ENCODE measurements at places on chromosomes 7 and 10.

- no peak for DNase-seq
Measured at GRCh38 chr7:28267012-28267411, 86.4 kb upstream of the JAZF1 start.

DNA sequence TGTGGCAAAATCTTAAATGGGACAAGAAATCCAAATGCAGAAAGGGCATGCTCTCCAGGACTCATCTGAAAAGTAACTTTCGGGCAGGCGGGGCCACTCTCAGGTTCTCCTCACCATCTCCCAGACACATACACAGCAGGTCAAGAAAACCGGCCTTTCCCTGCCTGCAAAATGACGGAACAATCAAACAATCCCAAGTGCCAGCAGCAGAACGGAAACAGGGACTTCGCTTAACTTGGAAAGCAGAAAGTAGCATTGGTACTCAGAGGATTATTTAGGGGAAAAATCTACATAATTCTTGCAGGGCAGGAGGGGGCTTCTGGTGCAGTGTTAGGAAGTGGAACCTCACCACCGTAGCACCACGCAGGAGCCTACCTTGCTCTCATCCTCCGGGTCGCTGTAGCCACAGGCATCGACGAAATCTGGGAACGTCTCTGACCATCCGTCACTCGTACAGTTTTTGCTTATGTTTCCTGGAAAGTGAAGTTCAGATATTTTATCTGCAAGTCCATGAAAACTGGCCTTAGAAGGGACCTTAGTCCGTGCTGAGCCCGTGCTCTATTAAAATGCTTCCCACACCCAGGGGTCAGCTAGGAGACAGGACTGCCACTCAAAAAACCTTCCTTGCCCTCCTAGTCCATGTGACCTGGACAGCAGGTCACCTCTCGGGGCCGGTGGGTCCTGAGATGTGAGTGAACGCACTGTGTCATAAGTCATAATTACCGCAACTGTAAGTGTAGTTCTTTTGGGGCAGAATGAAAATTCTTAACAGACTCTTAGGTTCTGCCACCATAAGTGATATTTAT, 41.1 kb downstream of the VIPR2 start:
- DNase-seq, result no peak

GRCh38 chr10:120394446-120394845, 62.6 kb upstream of the PLPP4 start:
- no peak for DNase-seq

DNA sequence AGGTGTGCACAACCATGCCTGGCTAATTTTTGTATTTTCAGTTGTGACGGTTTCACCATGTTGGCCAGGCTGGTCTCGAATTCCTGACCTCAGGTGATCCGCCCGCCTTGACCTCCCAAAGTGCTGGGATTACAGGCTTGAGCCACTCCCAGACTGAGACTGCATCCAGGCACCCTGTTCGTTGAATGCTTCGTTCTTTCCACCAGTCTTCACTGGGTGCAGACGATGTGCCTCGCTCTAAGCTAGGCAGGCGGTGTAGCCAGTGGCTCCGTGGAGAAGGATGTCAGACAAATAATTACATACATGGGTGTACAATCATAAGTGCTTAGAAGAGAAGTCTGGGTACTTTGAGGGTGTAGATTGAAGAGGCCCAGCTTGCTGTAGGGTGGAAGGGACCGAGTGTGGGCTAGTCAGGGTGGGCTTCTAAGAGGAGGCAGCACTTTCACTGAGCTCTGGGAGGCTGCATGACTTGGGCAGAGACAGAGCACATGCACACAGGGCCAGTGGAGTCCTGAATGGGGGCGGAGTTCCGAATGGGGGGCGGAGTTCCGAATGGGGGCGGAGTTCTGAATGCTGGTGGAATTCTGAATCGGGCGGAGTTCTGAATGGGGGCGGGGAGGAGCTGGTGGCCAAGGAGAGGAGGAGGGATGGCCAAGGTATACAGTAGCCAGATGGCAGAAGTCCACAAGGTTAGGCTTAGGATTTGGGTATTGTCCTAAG, 74.3 kb downstream of the COL26A1 start:
- peak; percentile 74 for DNase-seq

- DNase-seq, result no peak
Measured at GRCh38 chr7:138276891-138277290, 183.2 kb upstream of the TRIM24 start.

- DNase-seq, result peak; percentile 70
Measured at GRCh38 chr7:118590107-118590506, 365.6 kb downstream of the ANKRD7 start.

- DNase-seq, result no peak
Measured at GRCh38 chr10:75038335-75038734, 73.1 kb upstream of the SAMD8 start.

DNA sequence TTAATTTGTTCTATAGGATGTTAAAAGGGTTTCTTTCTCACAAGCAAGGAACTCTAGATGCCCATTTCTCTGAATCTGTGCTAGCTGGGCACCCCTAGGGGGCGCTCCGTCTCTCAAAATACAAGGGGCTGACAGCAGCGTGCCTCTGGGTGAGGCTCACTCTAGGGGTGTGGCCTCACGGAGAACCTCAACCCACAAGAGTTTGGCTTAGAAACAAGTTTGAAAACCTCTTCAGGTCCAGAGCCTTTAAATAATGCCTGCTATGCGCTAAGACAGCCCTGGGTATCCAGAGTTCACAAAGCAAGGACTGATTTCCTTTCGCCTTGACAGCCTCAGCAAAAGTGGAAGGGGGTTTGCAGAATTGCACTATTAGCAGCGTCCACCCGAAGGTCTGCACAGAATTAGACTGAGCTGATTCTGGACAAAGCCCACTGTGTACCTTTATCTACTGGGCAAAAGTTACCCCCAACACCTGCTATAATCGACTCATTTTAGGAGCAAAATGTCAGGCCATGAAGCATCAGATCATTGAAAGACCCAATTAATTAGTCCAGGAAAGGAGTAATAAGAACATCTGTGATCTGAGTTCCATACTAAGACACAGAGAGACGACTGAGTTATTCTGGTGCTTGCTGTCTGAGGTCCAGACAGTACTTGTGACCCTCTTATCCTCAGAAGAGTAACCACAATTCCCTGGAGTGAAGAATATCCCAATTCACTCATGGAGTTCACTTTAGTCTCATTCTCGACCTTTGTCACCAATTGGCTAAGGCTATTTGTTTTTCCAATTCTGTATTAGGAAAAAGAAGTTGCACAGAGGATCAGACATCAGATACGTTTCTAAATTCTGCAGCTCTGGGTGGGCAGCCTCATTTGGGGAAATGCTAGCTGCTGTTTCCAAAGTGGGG, 574 bp upstream of the CPED1 start:
- peak; percentile 88 for DNase-seq

DNA sequence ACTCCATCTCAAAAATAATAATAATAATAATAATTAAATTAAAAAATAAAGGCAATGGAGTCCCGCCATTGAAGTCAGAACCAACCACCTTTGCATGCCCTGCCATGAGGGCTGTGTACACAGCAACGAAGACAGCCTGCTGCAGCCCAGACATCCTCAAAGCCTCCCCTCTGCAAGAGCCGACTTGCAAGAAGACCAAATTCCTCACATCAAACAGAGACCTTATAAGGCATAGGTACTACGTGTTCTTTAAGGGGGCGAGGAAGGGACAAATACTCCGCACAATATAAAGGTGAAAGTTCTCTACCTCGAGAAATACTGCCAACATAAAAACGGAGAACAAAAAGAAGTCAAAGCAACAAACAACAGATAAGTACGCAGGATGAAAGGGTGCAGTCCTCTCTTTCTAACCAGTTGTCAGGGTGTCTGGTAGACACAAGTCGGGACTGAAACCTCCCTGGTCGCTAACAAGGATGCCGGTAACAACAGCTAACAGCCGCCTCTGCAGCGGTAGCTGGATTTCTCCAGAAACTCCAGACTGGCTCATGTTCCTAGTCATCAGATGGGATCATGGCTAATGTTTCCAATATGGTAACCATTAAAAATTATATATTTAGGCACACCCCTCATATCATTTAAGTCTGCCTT, 23.6 kb downstream of the FGFR2 start:
- no peak for DNase-seq

GRCh38 chr10:92420546-92421275, 129.7 kb downstream of the MARCHF5 start:
- DNase-seq, result no peak

- DNase-seq, result peak; percentile 49
Measured at GRCh38 chr7:142391191-142391992, 133.5 kb upstream of the PRSS58 start.

- peak; percentile 42 for DNase-seq
Measured at GRCh38 chr7:105037319-105037718, 23.3 kb downstream of the KMT2E start.

DNA sequence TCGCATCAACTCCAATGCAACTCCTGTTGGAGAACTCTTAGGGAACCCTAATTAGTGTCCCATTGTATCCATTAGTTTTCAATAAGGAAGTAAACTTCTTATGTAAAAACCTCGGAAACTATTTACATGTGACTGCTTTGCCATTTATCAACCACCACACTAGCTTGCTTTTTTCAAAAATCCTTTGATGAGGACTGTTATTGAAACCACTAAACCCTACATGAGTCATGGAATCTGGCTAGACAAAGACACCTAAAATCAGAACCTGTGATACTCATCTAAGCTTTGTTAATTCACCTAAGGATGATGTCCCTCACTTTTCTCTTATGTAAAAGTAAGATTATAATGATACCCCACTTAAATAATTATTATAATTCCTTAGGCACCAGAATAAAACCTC, 414.1 kb upstream of the ETV1 start:
- DNase-seq, result no peak

GRCh38 chr10:125158275-125158600, 2.1 kb downstream of the CTBP2 start:
- no peak for DNase-seq

DNA sequence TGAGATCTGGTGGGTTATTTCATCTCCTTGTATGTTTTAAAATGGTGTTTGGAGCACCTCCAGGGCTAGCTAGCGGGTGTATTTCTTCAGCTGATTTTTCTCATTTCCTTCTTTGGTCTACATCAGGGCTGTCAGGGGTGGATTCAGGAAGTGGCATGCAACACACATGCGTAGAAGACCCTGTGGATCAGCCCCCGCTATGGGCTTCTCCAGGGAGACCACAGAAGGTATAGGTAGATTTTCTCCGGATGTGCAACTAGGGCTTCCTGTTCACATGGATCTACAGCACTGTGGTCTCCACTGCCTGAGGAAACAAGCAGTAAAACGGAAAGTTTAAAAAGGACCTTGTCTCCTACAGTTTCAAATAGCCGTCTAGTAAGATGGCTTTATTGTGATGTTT, 10.4 kb downstream of the NUB1 start:
- DNase-seq, result no peak

- no peak for DNase-seq
Measured at GRCh38 chr7:22591271-22591670, 91.3 kb upstream of the STEAP1B start.

DNA sequence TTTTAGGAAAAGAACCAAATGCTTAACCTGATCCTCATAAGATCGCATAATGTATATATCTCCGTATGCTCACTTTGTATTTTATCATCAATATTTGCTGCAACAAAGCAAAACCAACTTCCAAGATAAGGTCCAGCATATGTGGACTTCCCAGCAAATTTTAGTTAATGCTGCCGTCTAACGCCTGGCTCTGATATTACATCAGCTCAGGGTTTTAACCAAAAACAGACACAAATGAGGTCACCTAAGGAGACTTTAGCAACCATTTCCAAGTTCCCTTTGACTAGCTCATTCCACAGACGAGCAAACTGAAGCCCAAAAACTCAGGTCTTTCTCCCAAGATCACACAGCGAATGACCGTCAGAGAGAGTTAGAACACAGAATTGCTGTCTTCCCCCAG, 59.4 kb upstream of the UCN3 start:
- DNase-seq, result no peak

DNA sequence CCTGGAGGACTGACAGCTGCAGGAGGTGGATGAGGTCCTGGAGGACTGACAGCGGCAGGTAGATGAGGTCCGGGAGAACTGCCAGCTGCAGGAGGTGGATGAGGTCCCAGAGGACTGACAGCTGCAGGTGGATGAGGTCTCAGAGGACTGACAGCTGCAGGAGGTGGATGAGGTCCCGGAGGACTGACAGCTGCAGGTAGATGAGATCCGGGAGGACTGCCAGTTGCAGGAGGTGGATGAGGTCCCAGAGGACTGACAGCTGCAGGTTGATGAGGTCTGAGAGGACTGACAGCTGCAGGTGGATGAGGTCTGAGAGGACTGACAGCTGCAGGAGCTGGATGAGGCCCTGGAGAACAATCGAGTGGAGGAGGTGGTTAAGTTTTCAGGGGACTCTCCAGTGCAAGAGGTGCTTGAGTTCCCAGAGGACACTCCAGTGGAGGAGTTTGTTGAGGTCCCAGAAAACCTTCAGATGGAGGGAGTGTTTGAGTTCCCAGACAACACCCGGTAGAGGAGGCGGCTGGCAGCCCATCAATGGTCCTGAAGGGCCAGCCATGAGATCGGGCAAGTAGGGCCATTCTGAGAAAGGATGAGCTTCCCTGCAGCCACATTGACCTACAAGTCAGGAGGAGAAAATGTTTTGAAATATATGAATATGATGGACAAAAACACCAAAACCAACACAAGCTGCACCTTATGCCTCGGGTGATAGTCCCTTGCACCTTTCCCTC, 4.7 kb upstream of the EIF5AL1 start:
- no peak for DNase-seq

- DNase-seq, result no peak
Measured at GRCh38 chr7:41870461-41871138, 167.7 kb upstream of the INHBA start.

DNA sequence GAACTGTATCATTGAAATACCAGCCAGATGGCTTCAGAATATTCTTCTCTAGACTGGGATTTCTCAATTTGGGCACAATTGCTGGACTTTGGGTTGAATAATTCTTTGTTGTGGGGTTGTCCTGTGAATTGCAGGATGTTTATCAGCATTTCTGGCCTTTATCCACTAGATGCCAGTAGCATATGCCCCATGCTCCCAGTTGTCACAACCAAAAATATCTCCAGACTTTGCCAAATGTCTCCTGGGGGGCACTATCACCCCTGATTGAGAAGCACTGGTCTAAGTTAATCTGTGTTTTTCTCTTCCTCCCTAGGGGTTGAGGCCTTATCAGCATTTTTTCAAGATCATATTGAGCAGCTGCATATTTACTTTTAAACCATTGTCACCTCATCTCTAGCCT, 204.9 kb upstream of the SP8 start:
- DNase-seq, result no peak

GRCh38 chr7:77205706-77206105, 6.1 kb upstream of the FGL2 start:
- DNase-seq, result no peak

DNA sequence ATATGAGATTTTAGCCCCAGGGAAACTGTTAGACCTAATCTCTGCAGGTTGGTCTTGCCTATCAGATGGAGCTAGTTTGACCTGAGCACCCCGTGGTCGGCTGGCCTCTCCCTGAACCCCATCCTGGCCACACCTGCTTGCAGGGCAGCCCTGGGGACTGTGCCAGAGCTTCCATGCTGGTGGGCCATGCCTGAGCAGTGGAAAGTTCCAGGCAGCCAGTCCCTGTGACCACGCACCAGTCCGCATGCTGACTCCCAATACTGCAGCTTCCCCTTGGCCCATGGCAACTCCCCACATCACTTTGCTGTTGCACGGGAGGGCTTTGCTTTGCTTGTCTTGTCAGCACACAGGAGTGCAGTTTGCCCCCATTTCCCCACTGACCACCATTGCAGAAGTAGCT, 427.8 kb upstream of the SEMA3D start:
- DNase-seq, result no peak

All from NCI-H82 (cell line).